Naive thymus-derived CD4-positive, alpha-beta T cell (primary cell): ENCODE measurements at places on chromosomes 12 and 14.

DNA sequence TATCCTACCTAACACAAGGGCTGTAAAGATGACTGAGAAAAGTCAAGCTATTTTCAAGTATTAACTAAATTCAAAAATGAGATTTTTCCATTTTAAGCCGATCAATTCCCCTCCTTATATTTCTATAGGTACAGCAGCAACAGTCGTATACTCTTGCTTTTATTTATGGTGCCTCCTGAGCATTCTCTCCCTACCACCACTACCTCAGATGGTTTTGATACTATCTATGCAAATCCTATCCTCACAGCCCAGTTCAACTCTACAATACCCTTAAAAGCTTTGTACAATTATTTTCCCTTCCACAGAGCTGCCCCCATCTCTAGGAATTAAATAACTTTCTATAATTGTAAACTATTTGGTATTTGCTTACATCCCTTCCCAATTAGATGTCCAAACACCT, 52.1 kb downstream of the GALC start:
- H3K4me1 ChIP-seq: no peaks in the 10 kb centered on the region
- no peak for DNase-seq
- H3K27ac ChIP-seq: no peak overlapping the region
- H3K36me3 ChIP-seq: no peaks in the 10 kb centered on the region
- H3K27me3 ChIP-seq: no peaks in the 10 kb centered on the region
- no peak overlapping the region for H3K4me3 ChIP-seq

DNA sequence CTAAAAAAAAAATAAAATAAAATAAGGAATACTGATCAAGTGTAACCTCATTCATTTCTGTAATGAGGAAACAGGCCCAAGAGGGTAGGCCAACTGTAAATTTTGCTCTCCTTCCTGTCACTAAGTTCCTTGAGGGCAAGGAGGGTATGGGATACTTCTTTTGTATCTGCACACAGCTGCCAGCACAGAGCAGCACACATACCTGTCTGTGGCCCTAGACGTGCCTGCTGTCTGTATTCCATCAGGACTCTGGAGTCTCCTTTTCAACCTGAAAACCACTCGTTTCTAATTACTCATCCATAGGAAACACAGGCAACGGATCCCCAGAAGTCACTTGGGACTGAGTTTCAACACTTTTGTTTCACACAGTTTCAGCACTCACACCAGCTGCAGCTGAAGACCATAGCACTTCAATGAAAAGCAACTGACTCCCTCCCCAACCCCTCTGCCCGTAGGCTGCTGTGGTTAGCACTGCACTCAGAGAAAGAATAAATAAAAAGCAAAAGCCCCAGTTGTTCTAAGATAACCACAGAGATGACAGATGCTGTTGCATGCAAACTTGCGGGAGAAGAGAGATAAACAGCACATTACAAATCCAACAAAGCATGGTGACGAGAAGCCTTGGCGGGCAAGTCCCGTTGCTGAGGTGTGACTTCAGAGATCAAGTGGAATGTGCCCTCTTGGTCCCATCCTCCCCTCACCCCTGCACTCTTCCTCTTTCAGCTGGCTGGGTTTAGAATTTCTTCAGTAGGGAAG, 24.9 kb downstream of the CRACR2A start:
- H3K27ac ChIP-seq: no peak overlapping the region
- no peaks in the 10 kb centered on the region for H3K36me3 ChIP-seq
- DNase-seq: no peak
- no peak overlapping the region for H3K4me3 ChIP-seq

GRCh38 chr12:130405332-130405731, 67.6 kb downstream of the PIWIL1 start:
- no peak overlapping the region for H3K27ac ChIP-seq
- no peaks in the 10 kb centered on the region for H3K36me3 ChIP-seq
- no peak overlapping the region for H3K4me3 ChIP-seq
- no peaks in the 10 kb centered on the region for H3K27me3 ChIP-seq
- H3K4me1 ChIP-seq: no peaks in the 10 kb centered on the region

- H3K36me3 ChIP-seq: no peaks in the 10 kb centered on the region
- no peak overlapping the region for H3K27ac ChIP-seq
- DNase-seq: no peak
- no peak overlapping the region for H3K4me3 ChIP-seq
- no peaks in the 10 kb centered on the region for H3K27me3 ChIP-seq
- no peaks in the 10 kb centered on the region for H3K4me1 ChIP-seq
Observed at GRCh38 chr12:39239490-39240486, 203.1 kb downstream of the KIF21A start.

- no peak for DNase-seq
- peaks cover 24% of the 10 kb centered on the region for H3K36me3 ChIP-seq
- no peaks in the 10 kb centered on the region for H3K27me3 ChIP-seq
Observed at GRCh38 chr12:124952801-124953200, 36.1 kb downstream of the DHX37 start.

DNA sequence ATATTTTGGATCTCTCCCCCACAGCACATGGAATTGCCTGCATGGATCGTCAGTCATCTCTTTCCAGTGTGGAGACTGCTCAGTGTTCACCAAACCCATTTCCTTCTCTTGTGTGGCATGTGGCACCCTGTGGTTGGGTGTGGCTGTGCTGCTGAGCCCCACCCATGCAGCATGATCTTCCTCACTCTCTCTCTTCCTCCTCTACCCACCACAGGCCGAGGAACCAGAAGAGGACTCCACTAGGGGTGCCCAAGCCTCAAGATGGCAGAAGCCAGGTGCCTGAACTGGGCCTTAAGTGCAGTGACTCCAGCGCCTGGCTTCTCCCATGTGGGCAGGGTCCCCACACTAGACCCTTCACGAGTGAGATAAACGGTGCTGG, 66.8 kb upstream of the GPR68 start:
- peak; percentile 63 for DNase-seq
- peaks cover 41% of the 10 kb centered on the region for H3K4me1 ChIP-seq
- H3K27ac ChIP-seq: peak overlapping the region; percentile 68
- H3K36me3 ChIP-seq: peaks cover 86% of the 10 kb centered on the region
- no peaks in the 10 kb centered on the region for H3K27me3 ChIP-seq
- H3K4me3 ChIP-seq: peak overlapping the region; percentile 17

- no peaks in the 10 kb centered on the region for H3K27me3 ChIP-seq
- H3K4me1 ChIP-seq: no peaks in the 10 kb centered on the region
- no peak for DNase-seq
- no peak overlapping the region for H3K4me3 ChIP-seq
- no peaks in the 10 kb centered on the region for H3K36me3 ChIP-seq
- H3K27ac ChIP-seq: no peak overlapping the region
Observed at GRCh38 chr12:71162832-71163763, 5.3 kb upstream of the TSPAN8 start.

DNA sequence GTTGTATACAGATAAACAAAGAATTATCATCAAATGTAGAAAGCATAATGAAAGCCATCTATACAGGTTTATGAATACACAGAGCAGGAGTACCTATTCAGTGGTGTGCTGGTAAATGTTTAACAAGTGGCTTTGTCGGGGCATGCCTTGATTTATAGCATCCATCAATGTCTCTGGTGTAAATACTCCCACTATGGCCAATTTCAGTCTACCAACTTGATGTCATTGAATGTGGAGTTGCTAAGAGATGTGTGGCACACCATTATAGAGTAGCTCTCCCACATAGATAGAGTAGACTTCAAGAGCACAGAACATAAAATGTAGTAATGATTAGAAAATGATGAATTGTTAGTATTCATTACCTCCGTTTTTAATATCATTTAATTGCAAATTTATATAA, 9.3 kb downstream of the GRIP1 start:
- DNase-seq: no peak
- H3K4me1 ChIP-seq: no peaks in the 10 kb centered on the region
- H3K27me3 ChIP-seq: no peaks in the 10 kb centered on the region
- no peak overlapping the region for H3K4me3 ChIP-seq
- no peaks in the 10 kb centered on the region for H3K36me3 ChIP-seq

DNA sequence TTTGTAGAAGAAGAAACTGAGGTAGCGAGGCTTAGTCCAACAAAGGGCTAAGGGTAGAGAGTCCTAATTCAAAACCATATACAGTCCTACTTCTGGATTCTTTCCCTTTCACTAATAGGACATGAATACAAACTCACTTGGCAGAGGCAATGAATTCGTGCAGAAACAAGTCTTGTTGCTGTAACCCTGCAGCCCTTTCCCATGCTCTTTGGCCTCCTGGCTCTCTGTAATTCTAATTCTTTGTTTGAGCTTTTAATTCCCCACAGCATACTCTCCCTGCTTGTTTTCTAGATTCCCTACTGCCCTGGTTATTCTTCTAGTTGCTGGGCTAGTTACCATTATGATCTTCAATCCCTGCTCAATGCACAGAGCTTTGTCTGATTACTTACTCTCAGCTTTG, 381.4 kb downstream of the ETNK1 start:
- H3K4me3 ChIP-seq: no peak overlapping the region
- H3K27ac ChIP-seq: no peak overlapping the region
- no peak for DNase-seq
- no peaks in the 10 kb centered on the region for H3K4me1 ChIP-seq
- no peaks in the 10 kb centered on the region for H3K27me3 ChIP-seq
- H3K36me3 ChIP-seq: no peaks in the 10 kb centered on the region

- no peaks in the 10 kb centered on the region for H3K27me3 ChIP-seq
- no peak overlapping the region for H3K4me3 ChIP-seq
- H3K36me3 ChIP-seq: no peaks in the 10 kb centered on the region
Observed at GRCh38 chr12:62694632-62695031, 228.0 kb downstream of the MON2 start.

DNA sequence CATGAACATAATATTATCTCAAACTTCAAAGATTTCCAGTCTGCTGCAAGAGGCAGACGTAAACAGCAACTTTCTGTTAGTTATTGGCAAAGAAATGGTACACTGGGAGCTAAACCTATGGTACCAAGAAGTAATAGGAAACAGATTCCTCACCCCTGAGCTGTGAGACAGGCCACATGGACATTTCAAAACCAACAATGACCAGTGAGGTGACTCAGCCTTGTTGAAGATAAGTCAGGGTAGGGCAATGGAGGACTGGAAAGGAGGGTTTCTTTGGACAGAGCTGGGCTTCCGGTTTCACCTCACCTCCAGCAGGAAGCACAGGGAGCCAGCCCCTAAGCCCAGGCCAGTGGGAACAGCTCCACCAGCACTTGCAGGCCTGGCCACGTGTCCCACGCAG, 1320.5 kb downstream of the AACS start:
- no peak overlapping the region for H3K4me3 ChIP-seq
- DNase-seq: no peak
- H3K27me3 ChIP-seq: no peaks in the 10 kb centered on the region
- no peak overlapping the region for H3K27ac ChIP-seq

DNA sequence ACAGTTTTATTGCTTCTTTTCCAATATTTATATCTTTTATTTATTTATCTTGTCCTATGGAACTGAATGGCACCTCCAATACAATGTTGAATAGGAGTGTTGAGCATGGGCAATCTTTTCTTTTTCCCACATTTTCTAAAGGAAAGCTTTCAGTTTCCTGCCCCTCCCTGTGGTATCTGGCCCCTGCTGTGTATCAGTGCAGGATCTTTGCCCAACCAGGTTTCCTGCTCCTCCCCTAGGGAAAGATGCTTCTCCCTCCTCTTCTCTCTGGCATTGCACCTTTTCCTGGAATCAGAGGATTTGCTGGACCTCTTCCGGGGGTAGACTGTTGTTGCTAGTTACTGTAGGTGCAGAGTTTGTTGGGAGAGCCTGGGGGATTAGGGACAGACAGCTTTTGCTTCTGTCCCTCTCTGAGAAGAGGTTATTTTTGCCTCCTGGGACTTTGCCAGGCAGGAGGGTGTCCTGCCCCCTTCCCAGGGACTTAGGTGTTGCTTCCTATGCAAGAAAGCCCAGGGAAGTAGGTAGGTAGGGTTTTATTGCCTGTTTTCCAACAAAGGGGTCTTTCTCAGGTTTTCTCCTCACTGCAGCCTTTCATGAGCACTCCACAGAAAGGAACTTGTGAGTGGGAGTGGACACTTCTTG, 67.6 kb downstream of the POLR3B start:
- H3K27ac ChIP-seq: no peak overlapping the region
- peaks cover 16% of the 10 kb centered on the region for H3K36me3 ChIP-seq
- no peak overlapping the region for H3K4me3 ChIP-seq
- no peak for DNase-seq
- no peaks in the 10 kb centered on the region for H3K27me3 ChIP-seq

DNA sequence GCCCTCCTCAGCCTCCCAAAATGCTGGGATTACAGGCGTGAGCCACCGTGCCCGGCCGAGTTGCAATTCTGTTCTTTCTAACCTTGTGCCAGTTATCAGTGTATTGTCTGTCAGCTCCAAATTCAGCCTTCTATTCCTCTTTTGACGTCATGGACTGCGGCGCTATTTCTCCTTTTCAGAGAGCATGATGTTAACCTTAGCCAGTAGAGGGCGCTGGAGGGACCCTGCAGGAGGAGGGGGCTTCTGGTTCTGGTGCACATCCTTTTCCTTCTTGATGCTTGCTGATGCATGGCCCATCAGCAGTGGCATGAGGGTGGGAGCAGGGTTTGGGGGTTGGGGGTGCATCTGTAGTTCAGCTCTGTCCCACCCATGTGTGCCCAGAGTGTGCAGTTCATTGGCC, 179.3 kb upstream of the RMST start:
- H3K36me3 ChIP-seq: no peaks in the 10 kb centered on the region
- no peak overlapping the region for H3K27ac ChIP-seq
- no peaks in the 10 kb centered on the region for H3K27me3 ChIP-seq
- H3K4me1 ChIP-seq: no peaks in the 10 kb centered on the region
- H3K4me3 ChIP-seq: no peak overlapping the region

DNA sequence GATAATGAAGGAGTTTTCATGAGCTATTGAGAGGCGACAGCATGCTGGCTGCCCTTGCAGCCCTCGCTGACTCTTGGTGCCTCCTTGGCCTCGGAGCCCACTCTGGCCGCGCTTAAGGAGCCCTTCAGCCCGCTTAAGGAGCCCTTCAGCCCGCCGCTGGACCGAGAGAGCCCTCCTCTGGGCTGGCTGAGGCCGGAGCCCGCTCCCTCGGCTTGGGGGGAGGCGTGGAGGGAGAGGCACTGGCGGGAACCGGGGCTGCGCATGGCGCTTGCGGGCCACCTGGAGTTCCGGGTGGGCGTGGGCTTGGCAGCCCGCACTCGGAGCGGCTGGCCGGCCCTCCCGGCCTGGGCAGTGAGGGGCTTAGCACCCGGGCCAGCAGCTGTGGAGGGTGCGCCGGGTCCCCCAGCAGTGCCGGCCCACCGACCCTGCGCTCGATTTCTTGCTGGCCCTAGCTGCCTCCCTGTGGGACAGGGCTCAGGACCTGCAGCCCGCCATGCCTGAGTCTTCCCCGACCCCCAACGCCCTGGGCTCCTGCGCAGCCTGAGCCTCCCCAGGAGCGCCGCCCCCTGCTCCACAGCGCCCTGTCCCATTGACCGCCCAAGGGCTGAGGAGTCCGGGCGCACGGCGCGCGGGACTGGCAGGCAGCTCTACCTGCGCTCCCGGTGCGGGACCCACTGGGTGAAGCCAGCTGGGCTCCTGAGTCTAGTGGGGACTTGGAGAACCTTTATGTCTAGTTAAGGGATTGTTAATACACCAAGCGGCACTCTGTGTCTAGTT, 20.1 kb upstream of the PAWR start:
- H3K36me3 ChIP-seq: no peaks in the 10 kb centered on the region
- H3K4me3 ChIP-seq: no peak overlapping the region
- DNase-seq: no peak

DNA sequence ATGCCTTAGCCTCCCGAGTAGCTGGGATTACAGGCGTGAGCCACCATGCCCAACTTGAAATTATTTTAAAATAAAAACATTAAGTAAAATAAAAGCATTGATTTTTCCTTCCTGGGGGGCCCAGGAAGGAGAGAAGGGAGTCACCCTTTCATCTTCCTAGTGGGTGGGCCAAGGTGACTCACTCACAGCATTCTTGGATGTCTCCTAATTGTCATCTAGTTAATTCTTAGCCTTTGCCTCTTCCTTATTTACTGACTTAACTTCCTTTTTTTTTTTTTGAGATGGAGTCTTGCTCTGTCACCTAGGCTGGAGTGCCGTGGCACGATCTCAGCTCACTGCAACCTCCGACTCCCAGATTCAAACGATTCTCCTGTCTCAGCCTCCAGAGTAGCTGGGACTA, 29.2 kb downstream of the TMEM120B start:
- H3K36me3 ChIP-seq: no peaks in the 10 kb centered on the region
- H3K4me3 ChIP-seq: no peak overlapping the region
- no peak for DNase-seq
